AG04450 (cell line): ENCODE measurements at places on chromosomes 12 and 14.

DNA sequence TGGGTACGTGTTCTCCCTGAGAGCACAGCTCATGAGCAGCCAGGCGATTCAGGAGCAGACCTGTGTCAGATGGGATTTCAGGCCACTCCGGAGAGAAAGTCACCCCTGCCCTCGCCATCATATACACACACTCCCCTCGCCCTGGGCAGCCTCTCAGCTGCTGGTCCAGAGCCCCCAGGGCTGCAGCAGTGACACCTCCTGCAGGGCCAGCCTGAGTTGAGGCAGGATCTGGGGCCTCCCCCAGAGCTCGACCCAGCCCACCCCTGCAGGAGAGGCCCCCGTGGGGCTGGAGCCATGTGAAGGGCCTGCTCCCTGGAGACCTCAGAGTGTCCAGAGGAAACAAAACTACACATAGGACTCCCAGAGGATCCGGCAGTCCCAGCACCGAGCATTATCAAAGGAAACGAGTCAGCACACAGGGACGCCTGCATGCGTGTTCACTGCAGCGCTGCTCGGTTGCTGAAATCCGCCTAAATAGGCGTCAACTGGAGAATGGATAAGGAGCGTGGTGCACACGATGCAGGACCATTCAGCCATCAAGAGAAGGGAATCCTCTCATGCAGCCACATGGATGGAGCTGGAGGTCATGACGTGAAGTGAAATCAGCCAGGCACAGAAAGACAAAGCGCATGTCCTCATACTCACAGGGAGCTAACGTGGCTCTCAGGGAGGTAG, 104.0 kb downstream of the TNFAIP2 start:
- DNase-seq, result no peak

GRCh38 chr14:31968107-31968810, 108.8 kb upstream of the ARHGAP5 start:
- no peak for DNase-seq

DNA sequence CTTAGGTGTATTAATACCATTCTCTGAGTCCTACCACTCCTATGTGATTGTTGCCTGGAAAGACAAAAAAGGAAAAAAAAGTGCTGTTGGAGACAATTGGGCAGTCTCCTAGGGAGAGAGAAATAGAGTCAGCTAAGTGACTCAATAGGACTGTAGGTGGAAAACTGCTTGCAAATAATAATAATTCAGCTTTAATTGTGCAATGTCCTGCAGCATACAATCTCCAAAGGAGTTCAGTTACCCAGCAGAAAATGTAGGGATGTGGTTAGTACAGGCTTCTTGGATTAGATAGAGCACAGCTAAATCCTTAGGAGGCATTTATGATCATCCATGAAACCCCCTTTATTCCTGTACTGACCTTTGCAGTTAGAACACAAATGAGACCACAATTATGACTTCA, 3.0 kb upstream of the SRSF9 start:
- no peak for DNase-seq

DNA sequence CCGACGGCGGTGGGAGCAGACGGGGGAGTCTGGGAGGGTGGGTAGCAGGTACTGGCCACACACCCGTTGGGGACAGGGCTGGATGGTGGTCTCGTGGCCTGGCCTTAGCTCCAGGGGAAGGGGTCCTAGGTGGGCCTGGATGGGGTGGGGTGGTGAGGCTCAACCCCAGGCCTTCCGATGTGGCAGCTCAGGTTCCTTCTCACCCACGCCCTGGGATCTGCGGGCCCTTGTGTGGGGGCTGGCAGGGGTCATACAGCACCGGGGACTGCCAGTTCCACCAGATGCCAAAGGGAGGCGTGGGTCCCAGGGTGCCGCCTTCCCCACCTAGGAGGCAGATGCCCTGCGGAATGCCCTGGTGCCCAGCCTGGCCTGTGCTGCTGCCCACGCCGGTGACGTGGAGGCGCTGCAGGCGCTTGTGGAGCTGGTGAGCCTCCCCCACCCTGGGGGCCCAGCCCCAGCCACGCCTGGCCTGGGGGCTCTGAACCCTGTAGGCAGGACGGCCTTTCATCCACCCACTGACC, 21.0 kb downstream of the ASPG start:
- DNase-seq, result no peak

- DNase-seq, result no peak
Measured at GRCh38 chr14:37023875-37024565, 148.4 kb downstream of the SLC25A21 start.

- no peak for DNase-seq
Measured at GRCh38 chr12:118455327-118455726, 79.0 kb downstream of the SUDS3 start.

- no peak for DNase-seq
Measured at GRCh38 chr12:110888256-110888991, 32.0 kb downstream of the MYL2 start.

GRCh38 chr14:90103808-90104207, 42.0 kb downstream of the KCNK13 start:
- no peak for DNase-seq

GRCh38 chr12:115872919-115873357, 404.6 kb downstream of the MED13L start:
- DNase-seq, result no peak

DNA sequence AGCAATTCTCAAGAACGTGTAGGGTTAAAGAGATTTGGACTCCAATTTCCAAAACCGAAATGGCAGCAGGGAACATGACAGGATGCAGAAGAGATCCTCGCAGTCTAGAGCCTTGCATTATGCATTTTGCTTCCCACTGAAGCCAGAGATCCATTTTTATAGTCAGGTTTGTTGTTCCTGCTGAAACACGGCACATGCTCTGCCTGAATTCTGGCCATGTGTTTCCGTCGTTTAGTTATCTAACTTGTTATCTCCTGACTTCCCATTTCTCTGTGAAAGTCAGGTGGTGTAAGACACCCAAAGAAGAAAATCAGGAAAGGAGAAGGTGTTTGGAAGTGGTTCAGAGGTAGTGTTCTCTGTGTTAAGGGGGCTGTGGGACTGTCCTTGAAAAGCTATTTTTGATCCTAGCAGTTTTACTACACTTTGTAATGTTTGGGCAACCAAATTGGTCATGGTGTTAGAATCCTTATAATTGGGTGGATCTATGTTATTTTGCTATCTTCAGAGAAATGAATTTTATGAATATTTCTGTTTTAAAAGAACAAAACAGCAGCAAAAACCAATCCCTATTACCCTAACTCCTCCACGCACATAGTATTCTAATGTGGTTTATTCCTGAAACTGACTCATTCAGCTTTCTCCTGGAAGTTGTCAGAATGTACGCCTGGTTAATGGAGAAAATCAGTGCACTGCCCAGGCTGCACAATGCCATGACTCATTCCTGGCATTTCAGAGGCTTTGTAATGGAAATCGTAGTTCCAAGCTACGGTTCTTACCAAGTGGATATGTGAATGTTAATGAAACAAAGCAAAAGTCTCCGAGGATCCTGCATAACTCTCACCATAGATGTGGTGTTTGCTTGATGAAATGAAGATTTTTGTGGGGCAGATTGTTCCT, 110.1 kb downstream of the SAMD4A start:
- DNase-seq, result peak; percentile 79
